Stimulated activated CD4-positive, alpha-beta T cell treated with anti-CD3 and anti-CD28 coated beads, TNF-alpha, amount 100 ng/mL, for 4 hours (primary cell): ENCODE measurements at places on chromosomes 2 and 18.

- no peak for DNase-seq
Observed at GRCh38 chr18:51038110-51038509, 8.1 kb downstream of the SMAD4 start.

GRCh38 chr2:158979772-158980171 is 11.3 kb downstream of the TANC1 start:
- no peak for DNase-seq

GRCh38 chr18:62950246-62950645 is 234.9 kb downstream of the PHLPP1 start:
- no peak for DNase-seq

GRCh38 chr18:22434973-22435608 is 17.4 kb upstream of the CTAGE1 start:
- DNase-seq, result no peak

- DNase-seq, result no peak
Observed at GRCh38 chr2:112688086-112688880, 32.5 kb upstream of the NT5DC4 start.

- no peak for DNase-seq
Observed at GRCh38 chr2:7943446-7943845, 738.4 kb upstream of the ID2 start.

- DNase-seq, result no peak
Observed at GRCh38 chr2:98219152-98219551, 127.1 kb upstream of the CNGA3 start.

DNA sequence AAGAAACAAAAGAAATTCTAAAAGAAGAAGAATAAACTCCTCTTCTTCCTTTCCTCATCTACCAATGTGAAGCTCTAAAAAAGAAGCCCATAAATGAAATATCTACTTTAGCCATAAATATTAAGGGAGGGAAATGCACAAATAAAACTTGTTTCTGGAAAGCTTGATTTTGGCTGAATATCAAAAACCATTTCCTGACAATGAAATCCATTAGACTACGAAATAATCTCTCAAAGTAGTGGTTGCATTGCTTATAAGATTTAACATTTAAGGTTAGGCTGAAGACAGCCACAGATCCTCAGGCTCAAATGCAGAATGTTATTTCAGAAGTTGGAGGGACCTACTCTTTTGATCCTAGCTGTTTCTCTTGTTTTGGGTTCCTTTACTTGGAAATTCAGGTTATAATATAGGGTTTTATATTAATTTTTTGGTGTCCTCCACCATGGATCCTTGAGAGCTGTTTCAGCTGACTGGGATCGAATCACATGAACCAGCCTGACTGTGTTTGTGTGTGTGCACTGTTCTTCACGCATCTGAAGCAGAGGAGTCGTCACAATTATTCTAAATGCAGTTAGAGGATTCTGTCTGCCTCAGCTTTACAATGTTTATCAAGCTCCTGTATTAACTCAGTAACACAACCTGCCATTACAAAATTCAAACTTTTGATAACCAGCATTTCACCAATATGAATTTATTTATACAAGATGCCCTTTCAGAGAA is 474.8 kb downstream of the ARHGAP15 start:
- DNase-seq, result no peak

DNA sequence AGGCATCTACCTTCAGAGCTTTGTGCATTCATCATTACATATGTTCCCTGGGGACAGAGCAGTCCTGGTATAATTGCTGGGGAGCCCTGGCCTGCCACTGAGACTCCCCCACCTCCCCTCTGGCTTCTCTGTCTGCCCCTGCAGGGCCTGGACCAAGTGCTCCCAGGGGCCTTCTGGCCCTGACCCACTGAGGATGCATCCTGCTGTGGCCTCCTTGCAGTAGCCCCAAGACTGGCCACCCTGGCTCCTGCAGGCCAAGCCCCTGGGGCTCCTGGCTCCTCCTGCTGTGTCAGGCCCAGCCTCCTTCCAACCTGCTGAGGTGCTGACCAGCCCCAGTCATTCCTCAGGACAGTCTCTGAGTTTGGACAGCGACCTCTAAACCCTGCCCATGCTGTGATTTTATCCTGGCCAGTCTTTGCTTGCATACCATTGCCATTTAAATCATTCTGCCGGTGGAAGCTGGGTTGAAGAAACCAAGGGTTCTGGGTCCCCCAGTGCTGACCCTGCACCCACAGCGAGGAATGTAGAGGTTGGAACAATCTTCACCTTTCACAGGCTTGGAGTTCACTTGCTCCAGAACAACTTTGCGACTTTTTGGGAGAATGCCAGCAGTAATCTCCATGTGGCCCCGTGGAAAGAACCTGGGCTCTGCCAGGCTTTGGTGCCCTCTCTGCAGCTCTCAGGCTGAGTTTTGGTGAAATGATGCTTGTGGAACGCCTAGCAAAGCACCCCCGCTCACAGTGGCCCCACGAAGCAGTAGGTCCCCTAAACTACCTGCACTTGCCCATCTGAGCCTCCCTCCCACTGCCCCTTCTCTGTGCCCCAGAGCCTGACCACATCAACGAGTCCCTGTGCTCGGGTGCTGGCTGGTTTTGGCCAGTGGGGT is 167.3 kb upstream of the GLI2 start:
- DNase-seq, result no peak

GRCh38 chr18:79378536-79379250 is 17.0 kb upstream of the NFATC1 start:
- peak; percentile 78 for DNase-seq

DNA sequence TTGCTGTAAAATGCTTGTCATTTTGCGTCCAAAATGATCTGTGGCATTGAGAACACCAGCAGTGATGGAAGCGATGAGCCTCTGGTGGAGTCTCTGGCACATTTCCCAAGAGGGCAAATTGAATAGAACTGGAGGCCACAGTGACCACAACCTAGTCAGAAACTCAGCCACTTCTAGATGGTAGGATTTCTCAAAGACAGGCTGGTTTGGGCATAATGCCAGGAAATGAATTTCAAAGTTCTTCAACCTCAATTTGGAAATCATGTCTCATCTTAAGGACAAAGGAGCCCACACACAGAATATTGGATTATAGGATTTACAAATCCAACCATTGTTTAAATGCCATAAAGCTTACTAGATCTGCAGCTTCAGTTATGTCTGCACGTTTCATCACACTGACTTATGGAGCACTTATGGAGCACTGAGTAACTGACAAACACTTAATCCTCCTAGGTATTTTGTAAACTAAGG is 132.1 kb downstream of the COL6A3 start:
- no peak for DNase-seq

- DNase-seq, result no peak
Observed at GRCh38 chr2:165371356-165371755, 98.1 kb upstream of the CSRNP3 start.

GRCh38 chr2:231409776-231410175 is 14.3 kb downstream of the B3GNT7 start:
- no peak for DNase-seq

- no peak for DNase-seq
Observed at GRCh38 chr2:201262718-201263117, 2.4 kb downstream of the CASP8 start.

DNA sequence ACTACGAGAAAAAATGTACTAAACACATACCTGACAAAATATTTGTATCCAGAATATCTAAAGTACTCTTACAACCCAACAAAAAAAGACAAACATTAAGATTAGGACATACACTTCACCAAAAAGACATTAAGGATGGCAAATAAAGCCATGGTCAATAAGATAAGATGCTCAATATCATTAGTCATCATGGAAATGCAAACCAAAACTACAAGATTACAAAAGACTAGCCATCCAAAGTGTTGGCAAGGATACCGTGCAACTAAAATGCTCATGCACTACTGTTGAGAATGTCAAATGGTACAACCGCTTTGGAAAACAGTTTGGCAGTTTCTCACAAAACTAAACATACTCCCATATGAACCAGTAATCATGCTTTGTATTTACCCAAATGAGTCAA is 29.7 kb downstream of the MAP3K2 start:
- no peak for DNase-seq

- DNase-seq, result no peak
Observed at GRCh38 chr2:28002181-28002580, 111.7 kb downstream of the BABAM2 start.

- no peak for DNase-seq
Observed at GRCh38 chr2:27086724-27087593, at the start of gene KHK. KHK (plus strand) TSS chr2:27086772; CDS start chr2:27087260, 488 bp downstream.

DNA sequence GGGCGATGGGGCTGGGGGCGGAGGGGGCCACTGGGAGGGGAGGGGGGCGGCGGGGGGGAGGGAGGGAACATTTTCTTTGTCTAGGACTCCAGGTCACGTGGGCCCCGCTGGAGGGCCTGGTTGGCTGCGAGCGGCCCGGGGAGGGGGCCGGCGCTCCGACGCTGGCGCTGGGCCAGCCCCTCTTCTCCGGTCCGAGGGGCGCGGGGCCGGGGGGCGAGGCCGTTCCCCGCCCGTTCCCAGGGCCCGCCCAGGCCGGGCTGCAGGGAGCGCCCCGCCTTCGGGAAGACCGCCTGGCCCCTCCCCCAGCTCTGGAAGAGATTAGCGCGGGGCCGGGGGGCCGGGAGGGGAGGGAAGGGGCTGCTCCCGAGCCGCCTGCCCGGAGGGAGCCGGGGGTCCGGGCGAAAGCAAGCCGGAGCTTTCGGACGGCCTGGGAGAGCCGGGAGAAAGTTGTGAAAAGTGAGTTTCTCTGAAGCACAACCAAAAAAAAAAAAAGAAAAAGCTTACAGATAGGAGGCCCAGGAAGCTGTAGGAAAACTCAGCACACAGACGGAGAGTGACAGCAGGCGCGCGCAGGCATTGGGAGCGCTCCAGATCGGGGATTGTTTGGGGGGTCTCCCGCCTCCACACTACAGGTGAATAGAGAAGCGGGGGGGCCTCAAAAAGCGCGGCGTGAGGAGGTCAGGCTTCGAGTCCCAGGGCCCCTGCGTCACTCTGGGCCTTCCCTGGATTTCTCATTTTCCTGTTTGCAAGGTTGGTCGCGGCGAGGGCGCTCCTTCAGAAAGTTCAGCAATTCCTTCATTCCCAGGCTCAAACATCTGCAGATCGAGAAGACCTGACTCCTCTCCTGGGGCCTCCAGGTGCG is 84.1 kb upstream of the POMC start:
- DNase-seq, result peak; percentile 54

DNA sequence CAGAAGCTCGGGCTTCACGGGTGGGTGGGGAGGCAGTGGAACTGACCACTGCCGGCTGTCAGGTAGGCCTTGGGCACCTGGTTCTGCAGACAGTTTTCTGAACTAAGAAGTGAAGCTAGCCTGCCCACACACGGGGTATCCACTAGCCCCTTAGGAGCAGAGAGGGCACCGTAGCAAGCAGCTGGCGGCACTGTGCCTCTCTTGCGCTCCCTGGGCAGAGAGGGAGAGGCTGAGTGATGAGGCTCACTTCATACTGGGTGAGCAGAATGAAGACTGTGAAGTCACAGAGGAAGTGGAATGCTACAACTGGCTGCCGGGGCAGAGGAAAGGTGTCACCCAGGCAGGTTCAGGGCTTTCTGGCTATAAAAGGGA is 753 bp downstream of the ITPRIPL1 start:
- DNase-seq, result peak; percentile 20

DNA sequence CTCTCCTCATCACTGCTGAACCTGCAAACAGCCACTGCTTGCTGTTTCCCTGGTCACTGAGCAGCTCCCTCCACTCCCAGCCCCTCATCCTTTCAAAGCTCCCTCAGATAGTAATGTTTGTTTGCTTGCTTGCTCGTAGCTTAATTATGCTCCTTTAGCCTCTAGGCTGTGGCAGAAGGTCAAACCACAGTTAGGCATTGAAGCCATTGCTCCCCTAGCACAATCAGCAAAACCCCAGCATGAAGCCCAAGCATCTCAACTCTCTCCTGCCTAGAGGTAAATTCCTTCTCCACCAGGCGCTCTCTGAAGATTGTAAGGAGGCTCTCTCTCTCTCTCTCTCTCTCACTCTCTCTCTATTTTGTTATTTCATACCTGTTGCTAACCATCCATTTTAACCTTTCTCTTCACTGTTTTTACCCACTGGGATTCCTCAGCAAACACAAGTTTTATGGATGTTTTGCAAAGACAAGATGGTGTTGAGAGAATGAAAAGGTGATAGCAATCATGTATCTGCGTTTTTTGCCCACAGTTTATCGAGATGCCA is 135.9 kb upstream of the HNRNPA3 start:
- DNase-seq, result no peak

DNA sequence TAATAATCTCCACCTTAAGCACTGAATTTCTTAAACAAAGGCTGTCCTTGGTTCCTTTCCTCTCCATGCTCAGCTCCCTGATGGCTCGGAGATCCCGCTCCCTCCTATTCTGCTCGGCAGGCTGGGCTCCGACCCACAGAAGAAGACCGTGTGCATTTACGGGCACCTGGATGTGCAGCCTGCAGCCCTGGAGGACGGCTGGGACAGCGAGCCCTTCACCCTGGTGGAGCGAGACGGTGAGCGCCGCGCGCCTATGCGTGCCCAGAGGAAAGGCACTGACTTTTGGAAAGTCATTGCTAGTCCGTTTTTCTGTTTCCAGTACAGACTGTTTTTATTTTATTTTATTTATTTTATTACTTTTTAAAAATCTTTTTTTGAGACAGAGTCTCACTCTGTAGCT is 9.6 kb downstream of the CNDP2 start:
- no peak for DNase-seq
